Cardiac fibroblast (primary cell): ENCODE measurements at places on chromosomes 7 and 10.

- DNase-seq: no peak
Observed at GRCh38 chr10:7464691-7465090, 53.9 kb upstream of the SFMBT2 start.

- DNase-seq: peak; percentile 36
Observed at GRCh38 chr7:80581486-80582260, 56.8 kb upstream of the CD36 start.

DNA sequence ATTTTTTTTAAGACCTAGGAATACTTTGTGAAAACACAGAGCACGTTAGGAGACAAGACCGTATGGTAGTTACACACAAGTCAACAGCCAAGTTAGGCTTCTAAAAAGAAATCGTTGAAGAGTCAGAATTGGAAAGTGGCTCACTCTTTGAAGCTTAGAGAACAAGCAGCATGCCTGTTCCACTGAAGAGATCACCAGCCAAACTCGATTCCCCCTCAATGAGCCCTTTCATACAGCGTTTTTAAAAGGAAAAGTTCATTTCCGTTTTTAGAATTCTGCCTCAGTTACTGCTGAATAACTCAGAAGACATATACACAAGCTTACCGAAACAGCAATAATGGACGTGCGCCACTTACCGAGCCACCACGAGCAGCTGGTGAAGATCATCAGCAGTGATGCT lies 41.0 kb downstream of the MCMBP start:
- no peak for DNase-seq

DNA sequence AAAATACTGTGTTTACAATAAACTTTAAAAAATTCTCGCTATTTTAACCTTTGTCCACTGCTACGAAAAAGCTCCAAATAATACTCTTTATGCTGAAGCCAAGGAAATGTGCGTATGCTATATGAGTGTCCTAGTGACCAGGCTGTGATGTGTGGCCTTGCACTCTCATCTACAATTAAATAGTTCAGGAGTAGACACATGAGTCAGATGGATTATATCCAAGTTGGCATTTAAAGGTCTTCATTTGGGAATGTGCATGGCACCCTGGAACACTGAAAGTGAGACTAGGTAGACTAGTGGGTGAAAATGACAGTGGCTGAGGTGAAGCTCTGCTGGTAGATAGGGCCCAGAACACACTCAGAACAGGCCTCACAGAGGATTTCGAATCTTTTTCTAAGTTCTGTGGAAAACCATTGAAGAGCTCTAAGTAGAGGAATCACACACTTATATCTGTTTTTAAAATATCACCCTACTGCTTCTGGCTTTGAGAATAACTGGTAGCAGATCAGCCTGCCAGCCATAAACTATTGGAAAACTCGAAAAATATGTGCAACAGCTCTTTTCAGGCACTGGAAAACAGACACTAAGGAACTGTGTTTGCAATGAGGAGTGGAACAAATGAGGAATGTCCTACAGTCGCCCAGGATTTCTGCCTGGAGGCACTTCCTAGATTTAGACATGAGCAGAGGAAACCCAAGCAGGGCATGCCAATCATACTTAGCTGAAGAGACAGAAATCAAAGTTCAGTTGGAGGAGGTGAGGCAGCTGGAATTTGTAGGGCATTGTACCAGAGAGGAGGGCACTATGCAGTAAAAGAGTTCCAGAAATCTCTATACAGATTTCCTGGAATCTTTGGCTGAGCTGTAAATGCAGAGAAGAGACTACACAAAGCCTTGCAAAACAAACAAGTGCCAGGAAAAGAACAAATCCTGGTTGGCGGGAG lies 603.8 kb upstream of the LRRTM3 start:
- no peak for DNase-seq

- no peak for DNase-seq
Observed at GRCh38 chr7:2450198-2451107, 25.7 kb downstream of the GRIFIN start.

GRCh38 chr10:59176241-59177030 lies at the start of gene PHYHIPL:
Gene PHYHIPL (plus strand): TSS chr10:59176643. CDS start chr10:59176854, 211 bp downstream.
- no peak for DNase-seq
